Activated gamma-delta T cell (primary cell): ENCODE measurements at places on chromosomes 6 and 20.

- no peak for DNase-seq
Measured at GRCh38 chr6:14423330-14423729, 305.8 kb downstream of the CD83 start.

DNA sequence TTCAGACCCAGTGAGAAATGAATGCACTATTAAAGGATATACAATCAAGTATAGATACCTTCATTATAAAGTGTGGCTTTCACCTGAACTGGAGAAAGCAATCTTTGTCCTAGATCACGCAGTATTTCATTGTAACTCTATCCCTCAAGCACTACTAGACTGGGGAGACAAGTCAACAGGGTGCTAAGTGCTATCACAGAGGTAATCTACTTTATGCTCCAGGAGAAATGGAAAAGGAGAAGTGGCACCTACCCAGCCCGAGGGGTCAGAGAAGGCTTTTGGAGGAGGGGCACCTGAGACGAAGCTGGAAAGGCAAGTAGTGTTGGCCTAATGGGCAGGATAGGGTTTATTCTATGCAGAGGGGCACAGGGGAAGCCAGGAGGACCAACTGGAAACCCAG, 17.1 kb downstream of the ZHX3 start:
- no peak for DNase-seq

DNA sequence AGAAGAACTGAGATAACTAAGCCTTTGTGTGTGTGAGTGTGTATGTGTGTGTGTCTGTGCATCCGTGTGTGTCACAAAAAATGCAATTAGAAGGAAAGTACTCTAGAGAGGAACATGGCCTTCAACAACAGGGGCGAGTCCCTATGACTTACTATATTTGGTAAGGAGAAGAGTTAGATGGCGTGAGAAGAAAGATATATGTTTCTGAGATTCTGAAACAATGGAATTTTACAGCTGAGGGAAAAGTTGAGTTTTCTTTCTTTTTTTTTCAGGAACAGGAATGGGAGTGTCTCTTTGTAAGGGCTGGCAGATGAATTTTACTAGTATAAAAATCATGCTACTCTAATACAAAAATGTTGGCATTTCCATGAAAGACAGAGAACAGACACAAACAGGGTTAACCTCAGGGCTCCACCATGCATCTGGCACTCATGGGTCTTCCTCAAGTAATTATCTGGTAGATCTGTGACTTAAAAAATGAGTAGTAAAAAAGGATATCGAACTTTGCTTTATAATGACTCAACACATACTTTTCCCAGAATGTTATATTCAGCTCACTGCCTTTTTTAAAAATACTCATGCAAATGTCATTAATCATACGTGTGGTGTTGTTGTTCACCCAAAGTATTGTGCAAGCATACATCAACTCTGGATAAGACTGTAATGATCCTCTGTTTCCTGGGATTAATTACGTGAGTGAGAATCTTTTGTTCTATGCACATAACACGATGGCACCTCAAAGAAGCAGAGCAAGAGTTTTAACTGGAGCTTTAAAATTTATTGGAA, 12.8 kb upstream of the SASH1 start:
- DNase-seq, result no peak

DNA sequence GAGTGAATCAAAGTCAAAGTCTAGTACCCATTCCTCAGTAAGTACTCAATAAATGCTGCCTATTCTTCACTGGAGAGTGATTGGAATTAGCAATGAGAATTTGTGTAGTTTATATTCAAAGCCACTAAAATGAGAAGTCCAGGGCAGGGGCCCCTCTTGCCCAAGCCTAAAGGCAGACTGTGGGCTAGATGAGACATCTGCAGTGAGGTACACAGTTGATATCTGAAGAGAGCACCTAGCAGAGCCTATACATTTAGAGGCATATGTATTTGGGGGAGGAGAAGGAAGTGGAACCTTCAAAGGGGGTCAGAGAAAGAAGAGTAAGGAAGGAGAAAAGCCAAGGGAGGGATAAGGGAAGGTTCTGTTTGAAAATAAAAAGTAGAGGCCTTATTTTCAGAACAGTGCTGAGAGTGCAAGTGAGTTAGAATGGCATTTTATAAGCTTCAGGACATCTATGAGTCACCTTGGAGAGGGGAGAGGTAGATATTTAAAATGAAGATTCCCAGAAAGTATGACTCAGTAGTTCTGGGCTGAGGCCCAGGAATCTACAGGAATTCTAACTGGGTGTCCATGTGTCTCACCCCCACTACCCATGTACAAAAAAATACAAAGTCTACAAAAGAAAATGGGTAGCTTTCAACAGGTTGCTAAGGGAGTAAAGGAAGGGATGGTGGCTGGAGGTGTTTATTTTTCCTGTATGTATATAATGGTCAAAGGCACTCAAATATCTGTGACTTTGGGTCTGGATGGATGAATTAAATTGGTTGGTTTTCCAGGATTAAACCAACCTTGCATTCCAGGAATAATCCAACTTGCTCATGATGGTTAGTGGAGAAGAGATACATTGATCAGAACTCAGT, 135.1 kb downstream of the ZFP64 start:
- no peak for DNase-seq

DNA sequence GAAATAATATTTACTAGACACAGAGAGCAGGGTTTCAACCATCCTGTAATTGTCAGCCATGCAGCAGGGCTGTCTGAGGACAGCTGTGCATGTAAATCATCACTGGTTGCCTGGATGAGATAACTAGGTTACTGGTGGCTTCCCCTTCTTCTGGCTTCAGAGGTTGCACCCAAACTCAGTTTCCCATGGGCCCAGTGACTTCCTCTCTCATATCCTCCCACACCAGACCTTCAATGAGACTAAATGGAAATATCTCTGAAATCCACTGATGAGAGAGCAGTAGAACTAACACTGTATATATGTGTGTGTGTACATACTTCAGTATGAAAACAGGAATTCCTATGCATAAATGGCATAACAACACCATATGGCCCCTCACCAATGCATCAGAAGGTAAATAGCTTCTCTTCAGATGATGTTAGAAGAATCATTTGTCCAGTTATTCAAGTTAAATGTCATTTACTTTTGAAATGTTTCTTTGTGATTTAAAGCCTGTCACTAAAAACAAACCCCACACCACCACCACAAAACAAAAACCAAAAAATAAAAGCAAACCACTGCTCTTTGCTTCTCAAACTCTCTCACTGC, 51.0 kb upstream of the IL20RA start:
- no peak for DNase-seq

DNA sequence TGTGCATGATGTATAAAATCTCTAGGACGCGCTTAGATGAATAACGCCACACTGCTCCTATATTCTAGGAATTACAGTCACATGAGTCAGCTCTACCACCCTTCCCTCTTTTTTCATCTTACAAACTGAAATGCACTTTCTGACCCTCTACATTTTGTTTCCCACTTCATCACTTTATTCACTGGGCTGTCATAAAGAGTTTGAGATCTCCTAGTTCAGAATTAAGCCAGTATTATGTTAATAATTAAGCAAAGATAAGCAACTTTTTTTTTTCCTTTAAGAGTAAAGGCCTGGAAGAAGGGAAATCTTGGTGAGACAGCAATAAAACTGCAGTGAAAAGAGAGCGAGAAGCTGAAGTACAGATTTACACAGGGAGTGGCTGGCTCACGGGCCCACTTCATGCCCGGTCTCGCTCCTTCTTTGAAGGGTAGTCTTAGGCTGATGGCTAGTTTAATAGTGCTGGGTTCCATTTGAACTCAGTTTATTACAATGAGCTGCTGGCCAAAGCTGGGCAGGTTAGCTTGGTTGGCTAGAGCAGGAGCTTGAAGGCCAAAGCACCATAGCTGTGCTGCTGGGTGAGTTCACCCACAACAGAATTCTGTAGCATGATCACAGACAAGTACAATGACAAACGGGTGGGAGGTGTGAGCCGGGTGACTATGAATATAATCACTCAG, 110.6 kb downstream of the MAP7 start:
- no peak for DNase-seq

DNA sequence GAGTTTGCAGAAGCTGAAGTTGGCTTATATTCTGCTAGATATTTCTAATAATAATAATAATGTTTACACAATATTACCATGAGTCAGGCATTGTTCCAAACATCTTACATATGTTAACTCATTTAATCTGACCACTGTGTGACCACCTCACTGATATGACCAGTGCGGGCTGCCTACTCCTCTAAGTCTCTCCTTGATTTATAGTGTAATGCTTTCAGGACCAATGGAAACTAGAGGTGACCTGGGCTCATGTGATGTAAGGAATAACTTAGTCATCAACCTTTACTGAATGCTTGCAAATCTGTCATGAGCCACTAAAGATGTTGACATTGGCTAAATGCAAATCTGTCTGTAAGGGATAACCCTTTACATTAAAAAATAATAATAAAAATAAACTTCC, 51.1 kb upstream of the GPR6 start:
- no peak for DNase-seq

GRCh38 chr6:47041741-47042140, 391 bp downstream of the ADGRF1 start:
- no peak for DNase-seq

- DNase-seq, result no peak
Measured at GRCh38 chr6:111096246-111096645, 8.9 kb downstream of the SLC16A10 start.
